Right atrium auricular region (tissue), 2 donors: ENCODE measurements at places on chromosomes 6 and 20. TPM values are rescaled to one million over a fixed set of nuclear protein-coding genes. Genes with fewer than 3 reads are reported as not detected.

Gene TNXB
- 138 TPM for total RNA-seq

Gene FAM83C
- total RNA-seq = not detected

- DNase-seq = no peak
These were observed 454.7 kb downstream of the UTRN start for GRCh38 chr6:144739873-144740272.

DNA sequence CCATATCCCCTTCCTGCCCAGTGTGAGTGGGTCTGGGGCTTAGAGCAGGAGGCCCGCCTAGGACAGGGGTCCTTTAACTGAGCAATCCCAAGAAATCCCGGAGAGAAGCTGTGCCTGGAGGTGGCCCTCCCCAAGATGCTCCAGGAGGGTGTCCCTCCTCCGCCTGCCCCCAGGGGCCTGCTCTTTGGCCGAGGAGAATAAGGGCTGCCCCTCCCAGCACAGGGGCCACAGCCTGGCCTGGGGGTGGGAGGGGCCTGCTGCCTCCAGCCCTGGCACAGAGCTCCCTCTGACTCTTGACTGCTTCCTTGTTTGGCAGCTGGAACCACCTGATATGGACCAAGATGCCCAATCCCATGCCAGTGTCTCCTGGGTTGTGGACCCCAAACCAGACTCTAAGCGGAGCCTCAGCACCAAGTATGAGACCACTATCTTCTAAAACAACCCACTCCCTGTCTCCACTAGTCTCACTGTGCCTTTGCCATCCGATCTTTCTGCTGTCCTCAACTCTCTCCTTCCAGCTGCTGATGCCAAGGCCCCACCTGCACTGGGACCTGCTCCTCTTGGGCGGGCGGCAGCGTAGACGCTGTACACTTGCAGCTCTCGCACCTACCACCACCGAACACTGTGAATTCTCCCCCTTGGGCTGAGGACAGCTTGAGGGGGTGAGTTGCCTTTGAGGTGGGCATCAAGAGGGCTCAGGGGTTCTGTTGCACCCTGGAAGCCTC lies 54.3 kb downstream of the TCP11 start:
- DNase-seq = no peak

GRCh38 chr6:148435386-148435785 lies 92.7 kb downstream of the SASH1 start:
- DNase-seq = no peak

Gene SLC4A11
- total RNA-seq = 0.16 TPM

DNA sequence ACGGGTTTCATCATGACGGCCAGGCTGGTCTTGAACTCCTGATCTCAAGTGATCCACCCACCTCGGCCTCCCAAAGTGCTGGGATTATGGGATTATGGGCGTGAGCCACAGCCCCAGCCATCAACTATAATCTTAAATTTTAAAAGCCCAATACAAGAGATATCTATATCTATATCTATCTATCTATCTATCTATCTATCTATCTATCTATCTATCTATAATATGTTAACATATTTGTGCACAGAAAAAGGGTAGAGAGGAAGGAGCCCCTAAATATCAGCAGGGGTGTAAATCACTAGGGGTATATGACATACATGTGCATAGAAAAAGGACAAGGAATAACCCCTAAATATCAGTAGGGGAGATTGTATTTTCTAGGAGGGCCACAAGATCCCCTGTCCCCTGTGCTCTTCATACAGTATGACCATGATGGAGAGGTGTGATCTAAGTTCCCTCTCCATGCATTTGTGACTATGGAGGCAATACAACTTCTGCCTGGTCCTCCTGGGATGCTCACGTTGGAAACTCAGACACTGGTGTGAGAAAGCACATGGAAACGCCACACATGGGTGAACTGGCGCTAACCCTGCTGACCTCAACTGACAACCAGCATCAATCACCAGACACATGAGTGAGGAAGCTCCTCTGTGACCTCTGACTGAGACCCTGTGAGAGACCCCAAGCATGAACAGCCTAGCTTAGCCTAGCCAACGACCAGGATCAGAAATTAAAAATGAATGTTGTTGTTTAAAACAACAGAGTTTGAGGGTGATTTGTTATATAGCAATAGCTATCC lies 1.2 kb upstream of the SPATS1 start:
- DNase-seq = no peak
